ENCODE measurements at places on chromosomes 11 and 22.

- no peak for DNase-seq
These were observed 56.9 kb downstream of the PANX1 start for GRCh38 chr11:94185416-94186084.

GRCh38 chr11:27203077-27203647 is 159.9 kb downstream of the CCDC34 start:
- DNase-seq = no peak

GRCh38 chr11:9118277-9118676 is 26.9 kb upstream of the SCUBE2 start:
- no peak for DNase-seq

DNA sequence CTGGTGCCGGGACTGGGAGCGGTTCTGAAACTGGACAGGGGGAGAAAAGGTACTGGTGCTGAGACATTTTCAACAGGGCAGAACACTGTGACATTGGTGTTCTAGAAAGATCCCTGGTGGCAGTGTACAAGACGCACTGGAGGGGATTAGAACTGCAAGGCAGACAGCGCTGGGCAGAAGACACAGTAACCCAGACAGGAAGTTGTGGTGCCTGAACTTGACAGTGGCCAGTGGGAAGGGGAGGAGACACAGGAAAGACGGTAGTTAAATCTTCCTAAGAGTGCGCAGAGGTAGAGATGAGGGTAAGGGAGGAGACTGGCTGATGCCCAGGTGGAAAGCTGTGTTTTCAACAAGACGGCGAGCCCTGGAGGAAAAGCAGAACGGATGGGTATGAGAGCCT is 24.5 kb downstream of the FAM227A start:
- DNase-seq = no peak

- no peak for DNase-seq
These were observed 11.2 kb downstream of the MRPL23 start for GRCh38 chr11:1958367-1958766.

DNA sequence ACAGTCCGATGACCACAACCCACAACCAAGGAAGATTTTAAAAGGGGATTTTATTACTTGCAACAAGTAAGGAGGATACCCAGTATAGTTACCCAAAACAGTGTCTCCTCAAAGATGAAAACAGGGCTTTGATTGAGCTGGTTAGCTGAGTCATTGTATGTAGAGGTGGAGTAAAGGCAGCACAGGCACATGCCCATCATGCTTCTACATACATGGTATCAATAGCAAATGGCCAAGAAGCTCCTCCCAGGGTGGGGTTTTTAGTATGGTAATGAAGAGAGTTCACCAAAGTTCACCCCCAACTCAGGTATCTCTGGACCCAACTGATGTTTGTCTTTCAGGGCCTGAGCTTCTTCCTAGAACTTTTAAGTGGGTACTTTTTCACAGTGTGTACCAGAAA is 157.1 kb upstream of the CEP126 start:
- DNase-seq = no peak

DNA sequence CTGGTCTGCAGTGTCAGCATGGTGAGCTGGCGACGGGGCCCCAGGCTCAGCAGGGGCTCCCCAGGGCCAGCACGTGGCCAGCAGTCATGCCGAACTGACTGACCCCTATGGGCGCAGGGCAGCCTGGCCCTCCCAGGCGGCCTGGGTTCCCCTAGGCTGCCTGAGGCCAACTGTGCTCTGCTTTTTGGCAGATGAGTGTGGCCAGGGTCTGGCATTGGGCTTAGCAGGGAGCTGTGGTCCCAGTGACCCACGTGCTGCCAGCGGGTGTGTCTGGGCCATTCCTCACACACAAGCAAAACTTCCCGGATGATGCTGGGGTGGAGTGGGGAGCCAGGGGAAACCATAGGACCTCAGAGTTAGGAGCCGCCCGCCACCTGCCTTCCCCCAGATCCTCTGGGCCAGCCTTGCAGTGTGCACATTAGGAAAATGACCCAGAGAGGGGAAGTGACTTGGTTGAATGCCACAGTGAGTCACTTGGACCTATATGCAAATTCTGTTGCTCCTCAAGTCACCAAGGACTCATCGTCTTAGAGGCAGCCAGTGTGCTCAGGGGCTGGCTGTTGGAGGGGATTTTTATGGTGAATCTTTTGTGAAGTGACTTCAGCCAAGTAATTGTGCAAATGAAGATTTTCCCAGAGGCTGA is 6.5 kb downstream of the ADORA2A start:
- DNase-seq = no peak

DNA sequence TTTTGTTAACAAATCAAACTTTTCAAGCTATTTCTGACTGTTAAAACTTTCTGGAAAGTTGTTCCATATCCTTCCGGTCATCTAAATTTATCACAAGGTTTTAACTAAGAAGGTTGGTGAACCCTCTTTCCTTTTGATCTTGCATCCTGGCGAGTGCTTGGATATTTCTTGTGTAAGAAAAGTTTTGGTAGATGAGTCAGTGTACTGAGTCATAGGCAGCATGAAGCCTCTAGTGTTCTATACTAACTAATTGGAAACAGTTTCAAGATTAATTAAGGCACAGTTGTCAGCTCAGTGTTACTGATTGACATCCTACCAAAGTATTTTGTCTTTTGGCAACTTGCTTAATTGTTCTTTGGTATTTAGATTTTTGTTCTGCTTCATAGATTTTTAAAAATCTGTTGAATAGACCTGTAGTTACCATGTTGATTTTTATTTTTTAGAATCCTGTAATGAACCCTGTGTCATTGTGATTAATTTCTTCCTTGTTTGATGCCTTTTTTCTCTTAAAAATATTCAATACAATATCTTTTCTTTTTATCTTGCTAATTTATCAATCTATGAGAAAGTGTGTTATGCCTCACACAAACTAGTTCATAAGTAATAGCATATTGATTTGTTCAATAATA is 38.0 kb downstream of the METTL15 start:
- no peak for DNase-seq

- DNase-seq = no peak
These were observed 10.6 kb upstream of the GLYATL1 start for GRCh38 chr11:58928691-58929090.

DNA sequence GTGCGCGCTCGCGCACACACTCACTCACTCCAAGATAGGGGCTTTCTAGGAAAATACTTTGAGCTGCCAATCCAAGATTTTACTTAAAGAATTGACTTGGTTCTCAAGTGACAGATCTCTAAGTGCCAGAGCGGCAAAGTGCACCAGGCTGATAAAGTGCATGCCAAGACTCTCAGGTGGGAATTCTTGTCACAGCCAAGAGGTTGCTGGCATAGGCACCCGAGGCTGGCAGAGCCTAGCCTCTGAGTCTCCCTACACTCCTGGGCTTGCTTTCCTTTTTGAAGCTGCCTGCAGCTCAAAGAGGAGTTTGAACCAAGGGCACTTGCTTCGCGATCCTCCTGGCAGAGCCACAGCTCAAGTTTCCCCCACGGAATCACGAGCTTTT is 2.5 kb upstream of the ADM start:
- no peak for DNase-seq

DNA sequence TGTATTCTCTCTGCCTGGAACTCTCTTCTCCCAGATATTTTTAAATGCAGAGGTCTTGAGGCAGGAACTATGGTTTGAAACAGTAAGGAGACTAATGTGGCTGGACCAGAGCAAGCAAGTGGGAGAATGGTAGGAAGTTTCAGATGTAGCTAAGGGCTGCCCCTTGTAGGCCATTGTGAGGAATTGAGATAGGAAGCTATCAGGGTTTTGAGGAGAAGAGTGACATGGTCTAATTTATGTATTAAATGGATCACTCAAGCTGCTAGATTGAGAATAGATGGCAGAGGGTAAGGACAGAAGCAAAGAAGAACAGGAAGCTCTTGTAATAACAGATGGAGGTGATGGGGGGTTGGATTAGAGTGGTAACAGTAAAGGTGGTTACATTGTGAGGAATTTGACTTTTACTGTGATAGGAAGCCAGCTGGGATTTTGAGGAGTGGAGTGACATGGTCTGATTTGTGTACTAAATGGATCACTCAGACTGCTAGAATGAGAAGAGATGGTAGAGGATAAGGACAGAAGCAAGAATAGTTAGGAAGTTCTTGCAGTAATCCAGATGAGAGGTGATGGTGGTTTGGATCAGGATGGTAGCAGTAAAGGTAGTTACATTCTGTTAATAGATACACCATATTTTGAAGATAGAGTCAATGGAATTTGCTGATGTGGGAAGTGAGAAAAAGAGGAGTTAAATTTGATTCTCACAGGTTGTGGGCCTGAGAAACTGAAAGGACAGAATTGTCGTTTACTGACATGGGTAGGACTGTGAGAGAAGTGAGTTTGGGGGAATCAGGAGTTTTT is 63.0 kb downstream of the HIPK3 start:
- no peak for DNase-seq

- DNase-seq = no peak
These were observed 1057.2 kb downstream of the NTM start for GRCh38 chr11:132427611-132428010.

DNA sequence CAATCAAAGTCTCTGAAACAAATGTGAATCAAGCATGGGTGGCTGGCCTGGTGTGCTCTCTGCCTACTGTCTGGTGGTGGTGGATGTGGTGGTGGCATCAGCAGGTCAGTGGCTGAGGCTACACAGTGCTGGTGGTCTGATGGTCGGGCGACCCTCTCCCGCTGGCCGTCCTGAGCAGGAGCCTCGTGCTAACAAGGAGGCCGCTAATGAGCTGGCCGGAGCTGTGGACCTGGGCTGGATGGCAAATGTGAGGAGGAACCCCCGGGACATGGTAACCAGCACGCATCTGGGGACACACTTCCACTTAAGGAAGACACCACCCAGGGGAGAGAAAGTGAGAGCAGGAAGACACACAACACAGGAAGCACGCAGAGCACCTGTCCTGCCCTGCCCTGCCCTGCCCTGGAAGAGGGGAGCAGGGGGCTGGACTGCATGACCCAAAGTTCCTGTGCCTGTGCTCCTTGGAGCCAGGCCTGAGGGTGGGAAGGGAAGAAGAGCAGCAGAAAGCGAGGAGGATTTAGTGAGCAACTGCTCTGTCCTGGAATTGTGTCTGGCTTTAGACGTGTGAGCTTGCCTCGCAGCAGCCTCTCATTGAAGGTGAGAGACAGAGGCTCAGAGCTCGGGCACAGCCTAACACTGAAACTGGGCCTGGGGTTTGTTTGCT is 23.7 kb downstream of the SLC37A2 start:
- DNase-seq = no peak

DNA sequence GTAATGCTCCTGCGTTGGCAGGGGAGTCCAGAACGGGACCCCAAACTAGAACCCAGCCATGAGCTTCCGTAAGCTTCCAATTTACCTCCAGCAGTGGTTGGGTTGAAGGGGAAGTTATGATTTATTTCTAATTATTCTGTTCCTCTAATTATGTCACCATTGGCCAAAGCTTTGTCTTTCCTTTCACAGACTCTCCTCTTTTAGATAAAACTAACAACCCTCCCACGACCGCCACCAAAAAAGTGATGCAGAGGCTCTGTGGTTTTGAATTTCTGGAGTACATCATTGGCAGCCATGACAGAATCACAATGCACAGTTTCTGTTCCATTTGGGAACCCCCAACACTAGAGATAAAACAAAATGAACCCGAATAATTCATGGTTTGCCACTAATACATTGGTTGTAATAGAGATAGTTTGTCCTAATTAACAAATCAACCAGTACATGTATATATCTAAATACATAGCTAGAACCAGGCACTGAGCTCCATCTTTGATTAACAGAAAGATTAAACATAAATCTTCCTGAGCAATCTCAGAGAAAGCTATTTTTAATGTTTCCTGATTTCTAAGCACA is 64.3 kb downstream of the ETS1 start:
- no peak for DNase-seq

DNA sequence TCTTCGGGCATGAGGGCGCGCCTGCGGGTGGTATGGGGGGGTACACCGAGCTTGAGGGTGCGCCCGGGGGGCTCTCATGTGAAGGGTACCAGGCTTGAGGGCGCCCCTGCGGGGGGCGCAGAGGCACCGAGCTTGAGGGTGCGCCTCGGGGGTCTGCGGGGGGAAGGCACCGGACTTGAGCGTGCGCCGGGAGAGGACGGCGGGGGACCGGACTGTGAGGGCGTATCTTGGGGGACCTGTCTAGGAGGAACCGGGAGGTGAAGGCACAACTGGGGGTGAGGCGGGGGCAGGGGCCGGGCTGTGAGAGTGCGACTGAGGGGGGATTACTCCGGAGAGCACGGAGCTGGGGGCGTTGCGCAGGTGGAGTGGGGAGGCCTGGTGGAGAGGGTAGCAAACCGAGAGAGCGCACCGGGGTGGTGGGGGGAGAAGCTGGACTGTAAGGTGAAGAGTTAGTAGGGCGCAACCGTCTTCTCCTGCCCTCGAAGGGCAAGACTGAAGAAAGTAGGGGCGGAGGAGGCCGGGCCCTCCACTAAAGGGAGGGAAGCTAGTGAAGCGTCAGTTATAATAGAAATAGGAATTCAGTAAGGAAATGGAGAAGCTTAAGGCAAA is 1.1 kb upstream of the DDX6 start:
- no peak for DNase-seq

DNA sequence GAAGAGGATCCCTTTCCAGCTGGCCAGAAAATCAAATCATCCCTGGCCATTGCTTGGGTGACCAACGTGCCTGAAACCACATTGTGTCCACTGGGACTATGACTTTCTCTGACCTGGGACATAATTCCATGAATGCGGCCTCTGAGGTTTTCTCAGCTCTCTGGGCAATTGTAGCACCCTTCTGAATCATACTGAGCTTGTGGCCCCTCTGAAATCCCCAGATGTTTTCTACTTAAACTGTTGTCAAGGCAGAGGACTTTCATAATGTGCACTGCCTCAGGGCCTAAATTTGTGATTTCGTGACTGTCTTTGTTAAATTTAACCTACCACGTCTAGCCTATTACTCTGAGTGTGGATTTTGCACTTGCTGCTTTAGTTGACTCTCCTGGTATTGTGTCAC is 321.1 kb upstream of the PLET1 start:
- no peak for DNase-seq

- no peak for DNase-seq
These were observed 17.7 kb downstream of the PAMR1 start for GRCh38 chr11:35507688-35508087.

DNA sequence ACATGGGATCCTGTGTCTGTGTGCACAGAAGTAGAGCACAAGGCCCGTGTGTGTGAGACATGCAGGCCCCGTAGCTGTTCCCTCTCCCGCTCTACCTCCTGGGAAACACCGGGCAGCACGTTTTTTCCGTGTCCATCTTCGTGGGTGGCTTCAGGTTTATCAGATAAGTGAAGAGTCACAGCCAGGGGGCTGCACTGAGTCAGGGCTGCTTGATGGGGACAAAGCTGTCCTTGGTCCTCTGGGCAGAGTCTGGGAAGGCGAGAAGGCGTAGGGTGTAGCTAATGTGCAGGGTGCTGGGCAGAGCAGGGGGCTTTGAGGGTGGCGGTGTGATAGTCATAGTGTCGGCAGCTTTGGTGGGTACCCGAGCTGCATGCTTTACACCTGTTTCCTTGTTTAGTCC is 23.7 kb downstream of the INCENP start:
- no peak for DNase-seq

DNA sequence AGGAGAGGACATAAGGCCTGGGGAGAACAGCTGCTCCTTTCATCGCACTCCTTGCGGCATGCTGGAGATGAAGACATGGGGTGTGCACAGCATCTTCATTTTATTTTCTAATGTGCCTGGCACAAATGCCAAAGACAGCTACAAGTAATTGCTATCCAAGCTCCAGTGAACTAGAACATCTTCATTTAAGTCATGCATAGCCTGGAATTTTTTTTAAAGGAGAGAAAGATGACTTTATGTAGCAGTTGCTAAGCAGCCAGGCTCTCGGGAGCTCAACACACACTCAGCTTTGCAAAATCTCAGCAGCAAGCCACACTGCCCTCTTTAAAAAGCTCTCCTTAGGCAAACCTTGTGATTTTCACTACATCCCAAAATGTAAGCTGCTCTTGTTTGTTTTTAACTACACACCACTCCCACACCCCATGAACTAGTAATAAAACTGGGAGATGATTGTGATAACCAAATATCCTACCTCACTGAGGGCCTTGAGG is 164.5 kb upstream of the POU2AF2 start:
- DNase-seq = peak; percentile 39

- no peak for DNase-seq
These were observed 1.2 kb downstream of the MAJIN start for GRCh38 chr11:64970731-64971151.
